ENCODE measurements at places on chromosomes 16 and 17.

DNA sequence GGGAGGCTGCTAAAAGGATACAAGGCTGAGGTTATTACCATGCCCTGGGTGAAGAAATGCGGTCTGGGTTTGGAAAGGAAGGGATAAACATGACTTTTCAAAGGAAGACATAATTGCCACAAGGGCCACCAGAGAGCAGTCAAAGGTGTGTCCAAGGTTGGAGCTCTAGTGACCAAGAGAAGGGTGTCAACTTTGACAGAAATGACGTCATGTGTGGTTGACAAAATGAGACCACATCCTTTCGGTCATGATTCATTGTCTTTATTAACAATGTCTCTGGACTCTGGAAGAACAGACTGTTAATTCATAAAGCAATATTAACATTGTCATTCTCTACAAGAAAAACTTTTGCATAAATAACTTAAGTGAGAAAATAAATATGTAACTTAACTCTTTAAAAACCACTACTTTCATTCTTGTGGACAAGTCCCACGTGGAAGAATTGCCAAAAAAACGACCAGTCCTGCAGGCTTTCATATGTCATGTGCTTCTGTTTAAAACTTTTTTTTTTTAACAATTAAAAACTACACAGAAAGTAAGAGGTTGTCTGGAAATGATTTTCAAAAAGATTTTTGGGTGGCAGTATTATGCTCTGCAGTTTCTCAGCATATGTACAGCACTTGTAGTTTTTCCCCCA, 5.0 kb downstream of the SOST start:
- no peak for DNase-seq

- no peak for DNase-seq
Observed at GRCh38 chr16:67990018-67990386, 9.3 kb downstream of the DPEP2 start.

- DNase-seq = no peak
Observed at GRCh38 chr16:31215287-31216162, 1.4 kb downstream of the PYDC1 start.

GRCh38 chr16:79776243-79776847, 175.8 kb upstream of the MAF start:
- no peak for DNase-seq

DNA sequence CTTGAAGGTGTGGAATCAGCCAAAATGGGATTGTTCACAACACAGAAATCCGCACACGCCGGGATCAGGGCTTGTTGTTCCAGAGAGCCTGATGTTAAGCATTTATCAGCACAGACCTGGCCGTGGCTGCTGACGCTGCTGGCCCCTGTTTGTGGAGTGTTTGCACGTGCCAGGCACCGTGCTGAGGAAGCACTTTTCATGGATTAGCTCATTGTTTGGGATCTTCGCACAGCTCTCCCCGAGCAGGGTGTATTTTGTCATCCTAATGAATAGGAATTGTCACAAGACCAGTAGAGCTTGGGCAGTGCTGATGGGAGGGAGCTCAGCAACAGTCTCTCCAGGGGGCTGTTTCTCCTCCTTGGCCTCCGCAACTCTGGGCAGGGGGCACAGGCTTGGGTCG, 160.4 kb upstream of the PLCG2 start:
- no peak for DNase-seq

GRCh38 chr17:35514564-35514963, 22.9 kb downstream of the SLFN12L start:
- no peak for DNase-seq

DNA sequence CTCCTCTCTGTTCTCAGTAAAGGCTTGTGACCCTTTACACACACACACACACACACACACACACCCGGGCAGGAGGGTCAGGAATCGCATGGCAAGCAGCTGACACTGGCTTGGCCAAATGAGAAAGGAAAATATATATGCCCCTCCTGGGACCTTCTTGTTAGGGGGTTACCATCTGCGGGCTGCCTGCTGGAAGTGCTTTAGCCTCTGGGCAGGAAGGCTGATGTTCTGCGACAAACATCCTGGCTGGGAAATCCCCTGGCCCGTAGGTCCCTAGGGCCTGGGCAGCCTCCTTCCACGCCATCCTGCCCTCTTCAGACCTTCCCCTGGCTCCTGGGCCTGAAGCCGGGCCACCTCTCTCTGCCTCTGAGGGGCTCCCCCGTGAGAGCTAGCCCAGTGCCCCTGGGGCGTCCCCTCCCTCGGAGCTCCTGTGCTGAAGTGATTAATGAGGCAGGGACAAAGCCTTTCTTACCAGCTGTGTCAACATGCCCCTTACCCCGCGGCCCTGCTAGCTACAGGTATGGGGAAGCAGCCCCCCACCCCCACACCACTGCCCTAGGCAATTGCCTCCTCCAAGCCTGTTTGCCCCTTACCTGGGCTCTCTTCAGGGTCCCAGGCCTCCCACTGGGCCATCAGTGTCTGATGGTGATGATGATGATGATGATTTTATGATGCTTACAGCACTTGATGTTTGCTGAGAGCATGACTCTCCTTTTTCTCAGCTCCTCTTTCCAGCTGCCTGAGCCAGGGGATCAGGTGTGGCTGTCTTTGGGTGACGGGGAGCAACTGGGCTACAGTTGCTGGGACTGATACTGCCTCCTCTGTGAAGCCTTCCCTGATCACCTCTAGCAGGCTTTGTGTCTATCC, 32.8 kb upstream of the ETV4 start:
- peak; percentile 18 for DNase-seq

All from stimulated activated CD4-positive, alpha-beta T cell treated with anti-CD3 and anti-CD28 coated beads, Interleukin-2, amount 100 ng/mL, for 24 hours (primary cell).